ENCODE measurements at places on chromosomes 1 and 21. TPM values are rescaled to one million over a fixed set of nuclear protein-coding genes. Genes with fewer than 3 reads are reported as not detected.

DIP2A gene
- total RNA-seq = 17.5 TPM

- H3K4me3 ChIP-seq = no peak overlapping the region
- no peak overlapping the region for H3K27ac ChIP-seq
- H3K27me3 ChIP-seq = no peaks in the 10 kb centered on the region
- no peaks in the 10 kb centered on the region for H3K36me3 ChIP-seq
Measured at GRCh38 chr1:235739631-235740030, 90.0 kb upstream of the GNG4 start.

PLPPR4 gene
- 6.5 TPM for total RNA-seq

- H3K27me3 ChIP-seq = no peaks in the 10 kb centered on the region
- H3K27ac ChIP-seq = peak overlapping the region; percentile 77
- no peak overlapping the region for H3K4me3 ChIP-seq
Measured at GRCh38 chr1:71785000-71785399, 497.3 kb downstream of the NEGR1 start.

GRCh38 chr1:196584696-196585095, 23.5 kb downstream of the KCNT2 start:
- no peak for DNase-seq
- H3K27me3 ChIP-seq = no peaks in the 10 kb centered on the region
- H3K36me3 ChIP-seq = no peaks in the 10 kb centered on the region
- no peak overlapping the region for H3K4me3 ChIP-seq
- H3K27ac ChIP-seq = no peak overlapping the region

- no peaks in the 10 kb centered on the region for H3K36me3 ChIP-seq
- no peaks in the 10 kb centered on the region for H3K4me1 ChIP-seq
- H3K4me3 ChIP-seq = no peak overlapping the region
- H3K27me3 ChIP-seq = no peaks in the 10 kb centered on the region
- no peak for DNase-seq
- no peak overlapping the region for H3K27ac ChIP-seq
Measured at GRCh38 chr1:68438310-68438709, 11.4 kb downstream of the RPE65 start.

- H3K4me1 ChIP-seq = peaks cover 6% of the 10 kb centered on the region
- no peak for DNase-seq
- H3K27me3 ChIP-seq = no peaks in the 10 kb centered on the region
- H3K27ac ChIP-seq = no peak overlapping the region
- no peak overlapping the region for H3K4me3 ChIP-seq
Measured at GRCh38 chr21:15446223-15446622, 283.6 kb upstream of the USP25 start.

DNA sequence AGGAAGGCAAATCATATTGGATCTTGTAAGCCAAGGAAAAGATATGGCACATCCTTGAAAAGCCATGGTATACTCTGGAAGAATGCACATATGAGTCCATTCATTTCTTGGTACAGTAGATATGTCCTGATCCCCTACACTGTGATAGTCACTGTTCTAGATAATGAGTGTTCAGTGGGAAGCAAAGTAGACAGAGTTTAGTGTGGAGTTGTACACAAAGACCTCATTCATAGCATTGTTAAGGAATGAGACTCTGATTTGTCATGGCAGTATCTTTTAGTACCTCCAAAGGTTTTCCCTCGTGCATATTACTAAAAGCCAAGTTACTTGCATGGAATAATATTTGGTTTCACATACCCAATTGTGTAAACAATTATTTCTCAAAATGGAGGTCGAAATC, 204.7 kb downstream of the NFIA start:
- no peaks in the 10 kb centered on the region for H3K36me3 ChIP-seq
- no peak overlapping the region for H3K4me3 ChIP-seq
- no peak overlapping the region for H3K27ac ChIP-seq
- H3K27me3 ChIP-seq = no peaks in the 10 kb centered on the region

DNA sequence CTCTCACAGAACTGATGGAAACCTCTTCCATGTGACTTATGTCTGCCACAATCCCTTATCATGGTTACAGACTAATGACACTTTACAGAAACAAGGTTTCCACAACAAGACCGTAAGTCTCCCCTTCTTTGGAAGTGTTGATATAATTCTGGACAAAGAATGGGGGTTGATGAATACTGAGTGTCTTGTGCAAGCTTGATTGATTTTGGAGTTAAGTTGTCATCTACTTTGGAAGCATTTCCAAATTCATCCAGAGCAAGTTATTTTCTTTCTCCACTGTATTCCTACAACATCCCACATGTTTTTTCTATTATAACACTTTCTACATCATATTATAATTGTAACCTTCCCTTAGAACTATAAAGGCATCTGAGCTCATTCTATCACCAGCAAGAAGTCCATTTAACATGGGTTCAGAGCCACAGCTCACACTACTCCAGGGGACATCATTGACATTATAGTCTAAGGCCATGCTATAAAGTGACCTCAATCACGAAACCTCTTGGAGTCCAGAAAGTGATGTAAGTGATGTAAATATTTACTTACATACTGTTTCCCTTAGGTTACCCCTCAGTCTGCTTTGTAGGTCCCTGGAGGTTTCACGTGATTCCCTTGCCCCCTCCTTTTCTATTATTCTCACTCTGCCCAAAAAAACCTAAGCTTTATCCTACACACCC, 125.7 kb upstream of the PBX1 start:
- no peak overlapping the region for H3K4me3 ChIP-seq
- DNase-seq = no peak
- no peak overlapping the region for H3K27ac ChIP-seq
- no peaks in the 10 kb centered on the region for H3K27me3 ChIP-seq
- no peaks in the 10 kb centered on the region for H3K4me1 ChIP-seq

DNA sequence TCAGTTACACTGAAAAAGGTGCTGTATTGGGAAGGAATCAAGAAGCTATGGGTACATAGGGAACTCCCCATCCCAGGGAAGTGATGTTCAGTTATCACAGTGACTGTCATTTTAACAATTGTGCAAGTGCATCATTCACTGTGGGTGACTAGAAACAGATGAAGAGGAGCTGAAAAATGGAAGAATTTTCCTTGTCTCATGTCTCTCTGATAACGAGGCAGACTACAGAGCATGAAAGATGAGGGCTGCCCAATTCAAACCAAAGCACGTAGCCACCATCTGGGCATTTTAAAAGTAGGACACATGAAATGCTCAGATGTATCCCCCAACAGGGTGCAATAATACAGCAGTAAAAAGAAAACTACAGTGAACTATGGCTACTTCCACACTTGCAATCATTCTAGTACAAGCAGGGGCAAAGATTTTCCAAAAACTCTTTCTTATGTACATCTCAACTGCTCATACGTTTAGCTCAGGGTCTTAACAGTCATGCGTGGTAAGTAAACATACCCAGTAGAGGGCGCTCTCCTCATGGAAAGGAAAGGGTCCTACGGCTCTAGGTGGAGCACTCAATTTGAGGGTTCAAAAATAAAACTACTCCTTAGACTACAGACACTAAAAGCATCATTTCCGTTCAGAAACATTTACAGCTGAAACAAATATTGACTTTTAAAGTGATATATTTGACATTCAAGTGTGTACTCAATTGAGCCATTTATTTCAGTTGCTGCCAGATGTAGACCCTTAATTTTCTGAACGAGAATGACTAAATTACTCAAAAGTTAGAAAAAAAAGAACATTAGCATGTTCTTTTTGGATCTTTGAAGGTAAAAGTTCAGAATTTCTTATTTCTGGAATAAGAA, 143.2 kb downstream of the KCTD3 start:
- no peaks in the 10 kb centered on the region for H3K27me3 ChIP-seq
- H3K36me3 ChIP-seq = no peaks in the 10 kb centered on the region
- no peak overlapping the region for H3K27ac ChIP-seq

GRCh38 chr1:24351918-24352627, 32.9 kb downstream of the GRHL3 start:
- no peak for DNase-seq
- H3K4me3 ChIP-seq = no peak overlapping the region
- no peaks in the 10 kb centered on the region for H3K36me3 ChIP-seq

DNA sequence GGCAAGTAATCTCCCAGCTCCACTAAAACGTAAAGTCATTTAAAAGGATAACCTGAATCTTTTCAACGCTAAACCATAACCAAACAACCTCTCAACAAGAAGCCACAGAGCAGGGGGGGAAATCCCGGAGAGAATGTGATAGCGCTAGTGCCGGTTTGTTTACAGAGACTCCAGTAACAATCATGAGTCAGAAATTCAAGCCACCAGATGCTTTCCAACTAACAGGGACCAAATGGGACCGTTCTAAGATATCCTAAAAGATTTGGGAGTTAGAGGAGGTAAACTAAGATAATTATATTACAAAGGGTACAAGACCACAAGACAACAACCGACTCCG, 825 bp downstream of the DCAF8 start:
- peak overlapping the region; percentile 93 for H3K27ac ChIP-seq
- H3K4me1 ChIP-seq = peaks cover 16% of the 10 kb centered on the region

RRP1B gene
- 17.9 TPM for total RNA-seq

DNA sequence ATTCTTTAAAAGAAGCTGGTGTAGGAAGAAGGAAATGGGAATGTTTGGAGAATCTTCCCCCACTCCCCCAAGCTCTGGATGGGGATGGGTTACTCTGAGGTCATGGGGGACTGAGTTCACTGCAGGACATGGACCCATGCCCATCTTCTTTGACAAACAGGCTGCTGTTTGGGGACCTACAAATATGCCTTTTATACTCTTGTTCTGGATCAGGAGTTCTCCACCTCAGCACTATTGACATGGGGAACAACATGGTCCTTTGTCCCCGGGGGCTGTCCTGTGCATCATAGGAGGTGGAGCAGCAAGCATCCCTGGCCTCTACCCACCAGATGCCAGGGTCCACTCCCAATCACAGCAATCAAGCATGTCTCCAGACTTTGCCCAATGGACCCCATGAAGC, 365.8 kb upstream of the C1orf174 start:
- H3K4me1 ChIP-seq = no peaks in the 10 kb centered on the region
- H3K36me3 ChIP-seq = no peaks in the 10 kb centered on the region
- no peak for DNase-seq
- no peak overlapping the region for H3K4me3 ChIP-seq

OR2T11 gene
- not detected for total RNA-seq

DNA sequence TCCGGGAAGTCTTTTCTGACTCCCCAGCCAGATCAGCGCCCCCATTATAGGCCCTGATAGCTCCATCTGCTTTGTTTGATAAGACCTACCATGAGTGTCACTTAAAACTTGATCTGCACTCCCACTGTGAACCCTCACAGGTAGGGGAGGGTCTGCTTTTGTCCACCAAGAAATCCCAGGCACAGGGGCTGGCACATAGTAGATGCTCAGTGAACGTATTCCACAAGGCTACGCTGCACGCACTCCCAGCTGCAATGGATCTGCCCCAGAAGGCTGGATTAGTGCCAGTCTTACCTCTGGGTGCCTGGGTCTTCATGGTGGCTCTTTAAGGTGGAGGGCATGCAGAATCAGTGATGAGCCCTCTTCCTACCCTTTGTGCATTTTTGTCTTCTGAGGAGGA, 447.1 kb downstream of the PTPRU start:
- DNase-seq = no peak
- no peak overlapping the region for H3K4me3 ChIP-seq
- no peaks in the 10 kb centered on the region for H3K36me3 ChIP-seq
- peaks cover 8% of the 10 kb centered on the region for H3K27me3 ChIP-seq

Data from muscle of leg (tissue), 16 donors.